ENCODE measurements at places on chromosomes 5 and 9. TPM values are rescaled to one million over a fixed set of nuclear protein-coding genes. Genes with fewer than 3 reads are reported as not detected.

DMXL1 gene
- 62.8 TPM for polyA plus RNA-seq

GRCh38 chr9:120915854-120916470, 10.6 kb downstream of the TRAF1 start:
- no peak for DNase-seq

GRCh38 chr9:11758016-11758415, 935.2 kb upstream of the TYRP1 start:
- no peak for DNase-seq

CDH18 gene
- polyA plus RNA-seq: 0.55 TPM

DNA sequence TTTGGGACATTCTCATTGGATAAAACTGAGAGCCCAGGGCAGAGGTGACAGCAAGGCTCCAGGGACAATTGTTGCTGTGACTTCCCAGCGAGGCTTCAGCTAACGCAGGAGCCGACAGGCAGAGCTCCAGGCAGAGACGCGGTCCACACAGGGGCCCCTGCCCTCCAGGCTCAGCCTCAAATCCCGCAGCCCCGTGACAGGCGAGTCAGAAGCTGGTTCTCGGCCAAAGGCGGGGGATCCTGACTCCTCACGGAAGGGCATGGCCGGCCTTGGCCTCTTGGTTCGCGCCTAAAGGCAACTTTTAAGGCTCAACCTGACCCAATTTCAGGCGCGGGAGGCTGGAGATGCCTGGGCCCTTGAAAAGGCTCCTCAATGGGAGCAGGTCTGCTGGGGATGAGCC, 21.3 kb downstream of the SLC12A7 start:
- no peak for DNase-seq

GRCh38 chr5:72799721-72800120, 16.7 kb upstream of the TNPO1 start:
- DNase-seq: no peak

VAV2 gene
- polyA plus RNA-seq: 66.2 TPM

GRCh38 chr5:174559141-174559540, 165.2 kb upstream of the MSX2 start:
- DNase-seq: no peak

GRCh38 chr9:124006448-124007361, 4.9 kb upstream of the LHX2 start:
- no peak for DNase-seq

FYB1 gene
- polyA plus RNA-seq: 4.4 TPM

Measured in renal cortex interstitium (tissue), 15 donors.